Amygdala (tissue), 56 donors: ENCODE measurements at places on chromosomes 7 and 10.

GRCh38 chr7:94394437-94395140 is at the start of gene COL1A2:
Gene COL1A2 (plus strand): TSS chr7:94394895. CDS start chr7:94395032, 137 bp downstream.
- DNase-seq, result no peak

DNA sequence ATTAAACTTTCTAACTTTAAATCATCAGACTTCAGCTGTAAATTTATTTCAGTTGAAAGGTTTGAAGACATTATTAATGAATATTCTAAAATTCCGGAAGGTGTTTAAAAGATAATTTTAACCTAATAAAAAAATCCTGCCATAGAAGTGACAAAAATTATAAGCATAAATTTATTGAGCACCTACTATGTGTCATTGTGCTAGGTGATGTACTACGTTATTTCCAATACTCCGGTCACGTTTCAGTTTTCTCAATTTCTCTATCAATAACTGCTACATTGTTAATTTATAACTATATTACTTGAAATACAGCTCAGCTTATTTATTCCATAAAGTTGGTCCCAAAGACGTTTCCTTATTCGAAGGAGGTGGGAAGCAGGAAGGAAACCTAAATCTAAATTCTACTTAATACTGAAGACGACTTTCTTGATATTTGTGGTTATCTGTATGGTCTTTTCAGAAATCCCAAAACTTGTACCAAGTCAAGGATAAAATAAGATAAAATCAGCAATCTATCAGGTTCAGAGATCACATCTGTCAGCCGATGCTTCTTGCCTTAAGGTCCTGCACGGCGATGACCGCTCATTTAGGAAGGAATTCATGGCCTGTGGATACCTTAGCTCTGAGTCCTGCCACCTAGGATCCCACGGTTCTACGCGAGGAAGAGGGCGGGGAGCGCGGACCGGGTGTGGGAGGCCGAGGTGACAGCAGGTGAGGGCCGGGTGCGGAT is 1.2 kb upstream of the ZEB1 start:
- DNase-seq, result no peak

DNA sequence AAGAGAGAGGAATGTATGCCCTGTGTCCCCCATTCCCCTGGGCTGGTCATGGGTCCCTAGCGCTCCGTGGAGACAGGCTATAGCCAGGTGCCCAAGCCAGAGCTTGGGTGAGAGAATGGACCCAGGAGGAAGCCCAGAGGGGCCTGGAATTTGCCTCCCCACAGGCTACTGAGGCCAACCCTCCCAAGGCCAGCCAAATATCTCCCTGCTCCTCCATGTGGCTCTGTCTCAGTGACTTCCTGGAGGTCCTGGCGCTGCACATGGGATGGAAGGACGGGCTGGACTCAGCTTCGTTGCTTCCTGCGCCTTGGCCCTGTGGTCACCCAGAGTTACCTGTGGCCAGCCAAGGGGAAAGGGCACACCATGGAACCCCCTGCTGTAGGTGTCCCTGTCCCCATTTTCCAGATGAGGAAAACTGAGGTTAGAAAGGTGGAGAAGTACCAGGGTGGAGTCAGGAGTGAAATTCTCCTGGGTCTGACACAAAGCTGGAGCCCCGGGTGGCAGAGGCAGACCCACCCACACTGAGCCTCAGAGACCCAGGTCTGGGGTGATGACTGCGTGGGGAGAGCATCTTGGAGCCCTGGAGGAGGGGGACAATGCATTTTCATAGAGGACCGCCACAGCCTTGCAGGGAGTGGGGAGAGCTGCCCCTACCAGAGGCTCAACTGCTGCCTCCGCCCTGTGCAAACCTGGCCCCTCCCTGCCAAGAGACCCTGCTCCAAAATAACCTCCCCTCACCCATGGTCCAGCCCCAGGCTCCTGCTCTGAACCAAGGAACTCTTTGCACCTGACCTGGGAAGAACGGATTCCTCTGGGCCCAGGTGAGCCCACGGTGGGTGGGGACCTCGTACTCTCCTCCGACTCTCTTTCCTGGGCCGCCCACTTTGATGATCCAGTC is 42.6 kb downstream of the TMEM270 start:
- no peak for DNase-seq

DNA sequence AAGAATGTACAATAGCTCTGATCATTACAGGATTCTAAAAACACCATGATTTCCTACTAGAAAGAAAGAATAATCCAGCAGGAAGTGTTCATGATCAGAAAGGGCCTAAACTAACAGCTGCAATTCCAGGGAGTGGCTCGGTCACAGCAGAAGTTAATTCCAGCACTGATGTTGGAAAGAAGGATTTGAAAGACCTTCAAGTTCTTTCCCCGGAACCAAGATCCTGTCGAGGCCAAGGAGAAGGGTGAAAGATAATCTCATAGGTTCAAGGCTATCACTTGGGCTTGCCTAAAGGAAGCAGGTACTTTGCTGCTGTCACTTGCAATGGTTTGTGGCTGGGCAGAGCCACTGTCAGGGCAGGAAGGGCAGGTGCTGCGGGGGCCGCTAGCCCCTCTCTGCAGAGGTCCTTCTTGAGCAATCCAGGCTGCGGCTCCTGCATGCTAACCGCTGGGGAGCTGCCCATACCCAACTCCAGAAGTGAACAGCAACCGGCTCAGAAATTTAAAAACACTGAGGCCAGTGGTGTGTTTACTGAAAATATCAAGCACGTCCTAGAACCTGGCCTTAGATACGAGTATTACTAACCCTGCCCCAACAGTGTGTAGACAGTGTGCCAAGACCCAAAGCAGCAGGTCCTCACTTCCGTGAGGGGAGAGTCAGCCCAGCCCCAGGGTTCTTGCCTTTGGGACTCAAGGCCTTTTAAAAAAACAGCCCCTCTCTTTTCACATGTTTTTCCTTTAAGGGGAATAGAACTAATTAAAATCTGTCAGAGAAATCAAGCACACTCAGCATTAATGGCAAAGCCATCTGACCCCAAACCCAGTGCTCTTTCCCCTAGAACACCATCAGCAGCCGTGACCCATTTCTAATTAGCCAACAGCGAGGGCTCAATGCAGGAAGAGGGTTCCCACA is 76.8 kb downstream of the VIPR2 start:
- no peak for DNase-seq

- no peak for DNase-seq
These were observed 102.8 kb downstream of the PRKG1 start for GRCh38 chr10:51176976-51177695.

DNA sequence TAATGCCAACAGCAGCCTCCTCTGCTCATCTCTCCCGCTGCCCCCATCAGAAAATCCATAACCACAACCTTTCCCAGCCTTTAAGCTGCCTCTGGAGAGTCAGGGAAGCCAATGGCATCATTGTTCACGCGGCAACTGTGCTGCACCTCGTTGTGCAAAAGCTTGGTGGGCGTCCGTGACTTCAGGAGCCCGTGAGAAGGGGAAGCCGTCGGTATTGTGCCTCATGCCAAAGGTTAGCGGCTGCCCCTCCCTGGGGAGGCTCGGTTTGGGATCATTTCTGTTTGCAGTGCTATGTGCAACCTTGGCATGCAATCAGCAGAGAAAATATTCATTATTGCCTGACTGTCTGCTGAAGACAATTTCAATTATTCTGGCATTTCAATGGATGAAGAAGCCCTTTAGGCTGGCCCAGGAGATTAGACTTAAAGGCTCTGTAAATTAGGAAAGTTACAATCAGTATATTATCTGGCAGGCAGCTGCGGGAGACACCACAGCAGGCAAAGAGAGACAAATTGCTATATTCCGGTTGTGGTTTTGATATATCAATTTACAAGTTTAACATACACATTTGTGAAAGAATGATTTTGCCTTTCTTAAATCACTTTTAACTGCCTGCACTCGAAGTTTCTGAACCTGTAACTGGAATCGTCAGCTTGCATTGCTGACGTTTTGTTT is 244.5 kb downstream of the GATA3 start:
- DNase-seq, result no peak

- no peak for DNase-seq
These were observed 8.3 kb downstream of the NOD1 start for GRCh38 chr7:30470163-30470770.

DNA sequence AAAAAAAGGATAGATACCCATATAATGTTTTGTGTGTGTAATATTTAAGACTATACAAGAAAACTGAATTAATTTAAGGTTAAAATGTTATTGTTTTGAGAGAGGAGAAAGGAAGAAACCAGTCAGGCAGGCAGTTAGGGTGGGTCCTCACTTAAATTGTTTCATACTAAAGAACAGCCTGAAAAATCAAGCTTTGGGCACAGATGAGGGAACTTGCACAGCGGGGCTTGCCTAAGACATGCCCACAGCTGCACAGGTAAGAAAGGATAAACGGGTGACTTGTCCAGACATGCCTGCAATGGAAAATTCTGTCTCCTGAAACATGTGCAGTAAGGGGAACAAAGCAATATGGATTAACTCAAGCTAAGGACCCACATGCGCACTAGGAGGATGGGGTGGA is 158.4 kb downstream of the BBS9 start:
- no peak for DNase-seq

DNA sequence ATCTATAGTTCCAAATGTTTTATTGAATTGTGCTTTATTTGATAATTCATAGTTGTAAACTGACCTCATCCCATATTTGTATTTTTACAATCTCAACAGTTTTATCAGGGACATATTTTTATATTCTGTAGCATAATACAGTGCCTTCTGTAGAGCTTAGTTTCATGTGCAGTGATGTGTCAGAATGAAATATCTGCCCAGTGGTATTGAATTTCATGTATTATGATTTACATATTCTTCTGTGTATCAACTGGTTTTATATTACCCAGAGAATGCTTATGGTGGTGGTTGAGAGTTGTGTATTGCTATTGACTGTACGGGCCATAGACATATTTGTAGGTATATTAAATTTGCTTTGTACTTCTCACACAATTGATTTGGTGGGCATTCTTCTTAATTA is 89.9 kb downstream of the KAT6B start:
- no peak for DNase-seq

- no peak for DNase-seq
These were observed 94.3 kb downstream of the OTUD1 start for GRCh38 chr10:23533212-23533611.

DNA sequence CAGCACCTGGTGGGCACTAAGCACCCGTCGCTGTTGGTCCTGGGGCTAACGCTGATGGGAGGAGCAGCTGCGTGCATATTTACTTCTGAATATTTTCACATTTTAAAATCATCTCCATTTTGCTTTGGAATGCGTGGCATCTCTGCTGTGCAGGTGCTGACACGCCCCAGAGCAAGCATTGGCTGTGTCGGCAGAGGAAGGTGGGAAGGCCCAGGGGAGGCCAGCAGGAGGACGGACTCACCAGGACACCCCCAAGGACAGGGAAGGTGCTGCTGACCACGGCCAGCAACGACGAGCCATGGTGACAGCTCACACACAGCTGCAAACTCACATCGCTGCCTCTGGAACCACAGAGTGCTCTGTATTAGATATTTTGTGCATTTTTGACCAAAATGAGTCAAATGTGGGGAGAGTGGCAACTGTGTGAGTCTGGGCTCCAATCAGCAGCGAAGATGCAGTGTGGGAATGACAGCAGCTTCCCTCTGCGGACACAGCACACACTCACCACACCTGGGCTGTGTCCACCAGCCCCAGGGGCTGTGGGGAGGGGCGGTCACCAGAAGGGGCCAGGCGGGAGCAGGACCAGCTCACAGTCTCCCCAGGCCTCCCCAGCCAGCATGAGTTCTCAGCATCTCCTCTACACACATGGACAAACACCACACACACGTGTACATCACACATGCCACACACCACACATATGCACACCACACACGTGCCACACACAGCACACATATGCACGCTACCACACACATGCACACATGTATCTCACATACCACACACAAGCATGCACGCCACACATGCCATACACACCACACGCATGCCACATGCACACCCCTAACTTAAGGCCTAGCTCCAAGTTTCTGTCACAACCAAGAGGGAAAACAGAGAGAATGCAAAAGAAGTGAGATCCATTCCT is 58.2 kb downstream of the PTPRN2 start:
- DNase-seq, result no peak

DNA sequence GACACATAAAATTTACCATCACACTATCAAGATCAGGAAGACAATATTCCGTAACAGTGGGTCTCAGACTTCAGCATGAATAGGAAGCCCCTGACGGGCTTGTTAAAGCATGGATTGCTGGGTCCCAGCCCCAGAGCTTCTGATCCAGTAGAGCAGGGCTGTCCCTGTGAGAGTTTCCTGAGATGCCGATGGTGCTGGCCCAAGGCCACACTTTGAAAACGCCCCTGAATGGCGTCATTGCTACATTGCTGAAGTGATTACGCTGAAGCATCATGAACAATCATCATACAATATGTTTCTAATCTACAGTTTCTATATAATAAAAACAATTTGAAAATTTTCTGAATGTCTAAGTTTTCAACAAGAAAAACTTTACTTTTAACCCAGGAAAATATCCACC is 38.0 kb upstream of the TMEM72 start:
- no peak for DNase-seq

GRCh38 chr7:44665531-44666213 is 59.2 kb downstream of the OGDH start:
- DNase-seq, result no peak

GRCh38 chr7:134395604-134396003 is 63.3 kb downstream of the AKR1B1 start:
- DNase-seq, result no peak

DNA sequence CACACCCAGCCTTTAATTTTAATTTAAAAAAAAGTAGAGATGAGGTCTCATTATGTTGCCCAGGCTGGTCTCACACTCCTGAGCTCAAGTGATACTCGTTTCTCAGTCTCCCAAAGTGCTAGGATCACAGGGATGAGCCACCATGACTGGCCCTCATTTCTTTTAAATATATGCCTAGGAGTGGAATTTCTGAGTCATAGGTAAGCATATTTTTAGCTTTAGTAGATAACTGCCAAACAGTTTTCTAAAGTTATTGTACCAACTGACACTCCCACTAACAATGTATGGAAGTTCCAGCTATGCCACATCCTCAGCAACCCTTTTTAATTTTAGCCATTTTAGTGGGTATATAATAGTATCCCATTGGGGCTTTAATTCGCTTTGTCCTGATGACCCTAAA is 13.8 kb upstream of the PPIF start:
- no peak for DNase-seq

- no peak for DNase-seq
These were observed 4.0 kb downstream of the MTG1 start for GRCh38 chr10:133397938-133398337.

- DNase-seq, result no peak
These were observed 259.7 kb downstream of the EXOC4 start for GRCh38 chr7:133512560-133512959.

GRCh38 chr10:88236121-88236743 is 346.9 kb downstream of the RNLS start:
- DNase-seq, result no peak

DNA sequence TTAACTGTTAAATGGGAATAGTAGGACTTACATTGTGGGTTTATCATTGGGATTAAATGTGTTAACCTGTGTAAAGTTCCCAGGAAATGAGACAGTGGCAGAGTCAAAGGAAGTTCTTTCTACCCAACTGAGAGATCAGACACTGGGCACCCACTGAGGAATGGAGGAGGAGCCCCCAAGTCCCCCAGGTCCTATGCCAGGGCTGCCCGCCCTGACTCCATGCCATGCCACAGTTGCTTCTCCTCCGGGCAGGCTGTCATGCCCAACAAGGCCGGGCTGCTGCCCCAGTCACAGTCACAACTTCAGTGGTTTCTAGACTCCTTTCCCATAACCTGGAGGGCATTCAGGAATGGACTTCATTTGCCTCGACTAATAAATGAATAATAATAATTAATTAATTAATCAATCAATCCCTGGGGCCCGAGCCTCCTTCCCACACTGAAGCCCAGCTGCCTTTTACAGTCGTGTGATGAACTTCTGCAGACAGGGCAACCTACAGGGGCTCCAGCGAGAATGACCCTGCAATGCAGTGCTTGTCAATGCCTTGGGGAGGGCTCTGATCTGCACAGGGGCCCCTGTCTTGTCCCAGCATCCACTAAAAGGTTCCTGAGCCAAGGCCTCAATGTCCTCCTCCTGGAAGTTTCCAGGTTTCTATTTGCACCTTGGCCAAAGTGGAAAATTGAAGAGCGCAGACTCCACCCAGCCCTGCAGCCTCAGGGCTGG is 32.4 kb downstream of the DRGX start:
- DNase-seq, result no peak
